Left forelimb (tissue), 1 donor: ENCODE measurements at places on chromosomes 16 and 17.

- DNase-seq = no peak
Observed at GRCh38 chr16:80674884-80675283, 129.5 kb downstream of the CDYL2 start.

- no peak for DNase-seq
Observed at GRCh38 chr17:43477832-43478634, 5.7 kb upstream of the DHX8 start.

DNA sequence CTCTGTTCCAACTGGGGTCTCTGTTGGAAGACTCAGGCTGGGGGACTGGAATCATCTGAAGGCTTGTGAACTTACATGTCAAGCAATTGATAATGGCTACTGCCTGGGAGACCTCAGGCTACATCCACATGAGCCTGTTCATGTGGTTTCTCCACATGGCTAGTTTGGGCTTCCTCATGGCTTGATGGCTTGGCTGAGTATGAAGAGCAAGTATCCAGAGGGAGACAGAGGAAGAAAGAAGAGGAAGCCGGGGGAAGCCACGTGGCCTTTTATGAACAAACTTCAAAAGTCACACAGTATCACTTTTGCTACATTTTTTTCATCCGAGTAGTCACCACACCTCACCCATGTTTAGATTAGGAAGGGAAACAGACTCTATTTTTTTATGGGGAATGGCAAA, 158.9 kb downstream of the TRIM37 start:
- no peak for DNase-seq

- peak; percentile 50 for DNase-seq
Observed at GRCh38 chr17:5816491-5817070, 232.3 kb upstream of the NLRP1 start.

DNA sequence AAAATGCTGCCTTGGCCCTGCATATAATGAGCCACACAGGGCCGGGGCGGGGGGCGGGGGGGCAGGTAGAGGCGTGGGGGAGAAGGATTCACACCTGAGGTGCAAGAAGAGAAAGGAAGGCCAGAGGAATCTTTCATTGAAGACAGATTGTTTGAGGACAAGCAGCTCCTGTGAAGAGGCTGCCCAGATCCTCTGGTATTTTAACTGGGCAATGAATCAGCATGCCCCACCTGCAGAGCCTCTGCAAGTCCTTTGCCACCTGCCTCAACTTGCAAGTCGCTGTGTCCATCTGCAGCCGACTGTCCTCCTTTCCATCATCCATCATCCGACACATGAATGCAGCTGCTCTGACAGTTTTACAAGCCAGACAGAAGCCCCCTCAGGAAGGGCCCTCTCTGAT, 1.2 kb upstream of the SOST start:
- DNase-seq = no peak
